Nucleus accumbens (tissue), 56 donors: ENCODE measurements at places on chromosomes 2 and 18.

DNA sequence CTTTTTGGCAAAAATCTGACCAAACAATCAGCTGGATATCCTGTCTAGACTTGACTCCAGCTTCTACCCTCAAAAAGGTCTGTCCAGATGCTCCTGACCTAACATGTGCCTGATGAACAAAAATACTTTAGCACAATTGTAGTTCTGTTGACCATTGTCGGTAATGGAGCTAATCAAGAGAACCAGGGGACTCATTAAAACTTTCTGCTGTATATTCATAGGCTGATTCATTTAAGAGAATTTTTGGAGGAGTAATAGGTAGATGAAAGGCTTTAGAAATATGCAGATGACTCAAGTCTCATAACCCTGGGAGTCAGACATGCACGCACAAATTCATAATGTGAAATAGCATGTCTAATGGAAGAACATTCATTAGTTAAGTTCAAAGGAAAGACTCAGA lies 514.2 kb downstream of the TXNL1 start:
- DNase-seq = no peak

DNA sequence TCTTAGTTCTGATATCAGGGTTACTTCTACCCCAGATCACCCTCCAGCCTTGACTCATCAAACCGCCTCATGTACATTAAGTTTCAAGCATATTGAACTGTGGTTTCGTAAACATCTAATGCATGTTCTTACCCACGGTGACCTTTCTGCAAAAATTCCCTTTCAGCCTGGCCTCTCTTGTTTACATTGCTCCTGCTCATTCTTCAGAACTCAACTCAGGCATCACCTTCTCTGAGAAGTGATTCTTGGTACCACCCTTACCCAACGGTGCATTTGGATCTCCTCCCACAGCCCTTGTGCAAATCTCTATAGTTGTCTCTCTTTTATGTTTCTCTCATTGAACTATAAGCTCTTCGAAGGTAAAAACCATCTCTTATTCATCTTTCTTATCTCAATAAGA lies 503.1 kb upstream of the PKDCC start:
- DNase-seq = no peak

GRCh38 chr2:157244691-157245090 lies 12.8 kb upstream of the GALNT5 start:
- DNase-seq = no peak

- DNase-seq = no peak
Observed at GRCh38 chr2:182186132-182186735, 200.6 kb downstream of the PPP1R1C start.

GRCh38 chr2:98757904-98758421 lies 27.0 kb upstream of the MGAT4A start:
- DNase-seq = no peak

- DNase-seq = peak; percentile 37
Observed at GRCh38 chr18:55587418-55588110, 428 bp downstream of the TCF4 start.

DNA sequence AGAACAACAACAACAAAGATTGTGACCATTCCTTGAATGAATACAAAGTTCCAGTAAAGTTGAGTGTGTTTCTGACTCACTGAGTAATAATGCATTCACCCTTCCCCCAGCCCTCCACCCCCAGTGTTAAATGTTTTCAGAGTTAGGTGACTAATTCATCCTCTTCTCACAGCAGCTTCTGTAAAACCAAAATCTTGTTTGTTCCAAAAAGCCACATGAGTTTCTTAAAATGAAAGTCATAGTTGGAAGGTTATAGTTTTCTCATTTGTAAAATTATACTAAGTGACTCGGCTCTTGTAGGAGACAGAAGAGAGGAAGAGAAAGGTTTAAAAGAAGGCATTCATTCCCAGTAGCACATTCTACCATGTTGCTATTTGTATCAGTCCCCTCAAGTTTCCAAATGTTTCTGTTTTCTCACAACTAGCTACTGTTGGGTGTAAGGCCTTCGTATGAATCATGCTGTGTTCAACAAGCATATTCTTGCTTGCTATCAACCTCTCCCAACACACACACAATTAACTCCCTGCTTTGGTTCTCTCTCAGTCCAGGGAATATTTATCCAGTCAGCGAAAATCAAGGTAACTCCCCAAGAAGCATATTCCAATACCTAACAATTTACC lies 75.3 kb downstream of the MBD2 start:
- no peak for DNase-seq

GRCh38 chr2:206230060-206230762 lies 44.3 kb upstream of the ZDBF2 start:
- no peak for DNase-seq

GRCh38 chr2:183375821-183376220 lies 251.6 kb downstream of the NUP35 start:
- DNase-seq = no peak

GRCh38 chr2:39660612-39661236 lies 5.0 kb upstream of the TMEM178A start:
- DNase-seq = no peak

GRCh38 chr2:118925476-118925875 lies 16.5 kb upstream of the MARCO start:
- no peak for DNase-seq

GRCh38 chr2:39243469-39244123 lies at the start of gene CDKL4:
CDKL4 (minus strand) TSS chr2:39243970.
- DNase-seq = no peak

GRCh38 chr18:46711444-46711863 lies 45.4 kb downstream of the ST8SIA5 start:
- DNase-seq = no peak

DNA sequence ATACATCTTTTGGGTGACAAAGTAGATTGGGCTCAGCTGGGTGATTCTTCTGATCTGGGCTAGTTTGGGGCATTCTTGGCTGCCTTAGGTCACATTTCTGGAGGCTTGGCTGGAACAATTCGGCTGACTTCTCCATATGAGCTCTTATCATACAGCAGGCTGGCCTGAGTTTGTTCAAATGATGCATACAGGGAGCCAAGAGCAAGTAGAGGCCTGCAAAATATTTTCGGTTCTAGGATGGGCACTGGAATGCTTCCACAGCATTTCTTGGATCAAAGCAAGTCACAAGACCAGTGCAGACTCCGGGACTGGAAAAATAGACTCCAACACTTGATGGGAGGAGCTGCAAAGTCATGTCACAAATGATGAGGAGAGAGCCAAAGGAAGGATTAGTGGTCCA lies 98.4 kb downstream of the SCG2 start:
- DNase-seq = no peak
